ENCODE measurements at places on chromosomes 2 and 18.
A peak's percentile ranks its signal among the peaks of the same experiment; 100 is the strongest.

- no peak for DNase-seq
Measured at GRCh38 chr2:127121776-127122176, 14.8 kb upstream of the BIN1 start.

DNA sequence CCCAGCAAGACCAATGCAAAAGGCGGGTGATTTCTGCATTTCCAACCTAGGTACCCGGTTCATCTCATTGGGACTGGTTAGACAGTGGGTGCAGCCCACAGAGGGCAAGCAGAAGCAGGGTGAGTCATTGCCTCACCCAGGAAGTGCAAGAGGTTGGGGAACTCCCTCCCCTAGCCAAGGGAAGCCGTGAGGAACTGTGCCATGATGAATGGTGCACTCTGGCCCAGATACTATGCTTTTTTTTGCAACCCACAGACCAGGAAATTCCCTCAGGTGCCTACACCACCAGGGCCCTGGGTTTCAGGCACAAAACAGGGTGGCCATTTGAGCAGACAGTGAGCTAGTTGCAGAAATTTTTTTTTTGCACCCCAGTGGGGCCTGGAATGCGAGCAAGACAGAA, 662.6 kb upstream of the ACVR2A start:
- peak; percentile 22 for DNase-seq

GRCh38 chr2:129733041-129733440, 246.4 kb upstream of the RAB6C start:
- no peak for DNase-seq

DNA sequence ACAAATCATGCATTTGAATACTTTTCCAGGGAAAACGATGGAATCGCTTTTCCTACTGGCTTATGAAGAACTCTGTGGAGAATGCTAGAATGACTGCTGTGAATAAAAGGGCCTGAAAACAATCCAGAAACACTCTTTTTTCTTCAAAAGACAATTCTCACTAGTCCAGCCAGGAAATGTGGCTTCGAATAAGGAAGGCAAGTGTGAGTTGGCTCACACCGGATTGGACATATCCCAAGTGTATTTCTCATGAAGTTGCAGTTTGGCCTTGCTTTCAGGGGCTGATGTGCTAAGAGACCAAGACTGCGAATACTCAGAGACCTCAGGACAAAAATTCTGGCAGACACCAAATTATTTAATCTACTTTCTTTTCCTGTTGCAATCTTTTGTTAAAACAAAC, 54.1 kb downstream of the FIGN start:
- DNase-seq, result no peak

DNA sequence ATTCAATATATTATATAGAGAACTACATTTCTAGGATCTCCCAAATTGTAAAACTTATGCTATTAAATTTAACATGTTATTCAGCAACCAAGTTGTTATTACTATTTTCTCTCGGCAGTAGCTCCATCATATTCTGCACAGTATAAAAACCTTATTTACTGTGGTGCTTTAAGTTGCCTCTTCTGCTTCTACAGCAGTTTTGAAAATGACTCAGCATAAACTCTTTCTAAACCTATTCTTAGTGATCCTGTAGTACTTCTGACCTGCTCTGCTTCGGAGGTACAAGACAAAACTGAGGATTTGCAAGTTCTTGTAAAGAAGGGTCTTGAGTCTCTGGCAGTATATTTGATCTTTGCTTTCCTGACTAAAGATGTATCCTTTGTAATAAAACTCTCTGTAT, 567.2 kb downstream of the TMX3 start:
- no peak for DNase-seq

DNA sequence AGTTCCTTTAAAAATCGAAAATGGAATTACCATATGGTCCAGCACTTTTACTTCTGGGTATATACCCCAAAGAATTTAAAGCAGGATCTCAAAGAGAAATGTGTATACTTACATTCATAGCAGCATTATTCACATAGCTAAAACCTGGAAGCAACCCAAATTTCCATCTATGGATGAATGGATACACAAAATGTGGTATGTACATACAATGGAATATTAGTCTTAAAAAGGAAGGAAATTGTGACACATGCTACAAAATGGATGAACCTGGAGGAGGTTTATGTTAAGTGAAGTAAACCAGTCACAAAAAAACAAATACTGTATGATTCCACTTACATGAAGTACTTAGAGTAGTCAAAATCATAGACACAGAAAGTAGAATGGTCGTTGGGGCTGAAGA, 147.9 kb upstream of the LTBP1 start:
- no peak for DNase-seq

DNA sequence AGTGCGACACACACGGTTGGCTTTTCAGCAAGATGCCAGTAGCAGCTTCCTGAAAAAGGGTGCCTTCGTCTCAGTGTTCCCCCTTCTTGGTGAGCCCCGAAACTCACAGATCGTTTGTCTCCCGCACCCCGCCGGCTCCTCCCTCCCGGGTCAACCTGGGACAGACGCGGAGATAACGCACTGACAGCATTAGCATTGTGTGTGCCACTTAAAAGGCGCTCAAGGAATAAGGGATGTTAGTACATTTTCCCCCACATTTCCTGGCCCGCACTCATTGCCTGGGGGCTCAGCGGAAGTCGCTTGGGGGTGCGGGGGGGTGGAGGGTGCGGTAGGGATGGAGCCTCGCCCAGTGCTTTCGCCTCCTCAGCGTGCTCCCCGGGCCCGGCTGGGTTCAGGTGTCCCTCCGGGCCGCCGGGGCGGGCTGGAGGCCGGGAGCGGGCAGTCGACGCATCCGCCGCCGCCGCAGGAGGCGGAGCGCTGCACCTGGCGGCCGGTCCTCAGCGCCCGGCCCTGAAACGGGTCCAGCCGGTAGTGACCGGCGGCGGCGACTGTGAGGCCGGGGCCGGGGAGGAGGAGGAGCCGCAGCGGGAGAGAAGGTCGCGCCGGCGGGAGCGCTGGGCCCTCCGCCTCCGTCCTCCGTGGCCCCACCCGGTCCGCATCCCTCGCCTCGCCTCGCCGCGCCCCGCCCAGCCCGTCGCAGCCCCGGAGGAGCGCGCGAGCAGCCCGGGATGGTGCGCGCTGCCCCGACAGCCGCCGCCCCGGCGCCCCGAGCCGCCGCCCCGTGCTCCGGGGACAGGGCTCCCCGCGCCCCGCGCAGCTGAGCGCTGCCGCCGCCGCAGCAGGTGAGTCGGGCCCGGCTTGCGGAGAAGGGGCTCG, at the start of gene MFSD6:
Gene MFSD6, plus strand, starts transcription at position 694 of the 876 bp plus-strand sequence. CDS start 27,675 bp downstream, outside the sequence.
- DNase-seq, result peak; percentile 45

GRCh38 chr2:226799976-226800940, 638 bp upstream of the IRS1 start:
- DNase-seq, result no peak

GRCh38 chr18:22641958-22642357, 224.2 kb upstream of the CTAGE1 start:
- DNase-seq, result no peak

DNA sequence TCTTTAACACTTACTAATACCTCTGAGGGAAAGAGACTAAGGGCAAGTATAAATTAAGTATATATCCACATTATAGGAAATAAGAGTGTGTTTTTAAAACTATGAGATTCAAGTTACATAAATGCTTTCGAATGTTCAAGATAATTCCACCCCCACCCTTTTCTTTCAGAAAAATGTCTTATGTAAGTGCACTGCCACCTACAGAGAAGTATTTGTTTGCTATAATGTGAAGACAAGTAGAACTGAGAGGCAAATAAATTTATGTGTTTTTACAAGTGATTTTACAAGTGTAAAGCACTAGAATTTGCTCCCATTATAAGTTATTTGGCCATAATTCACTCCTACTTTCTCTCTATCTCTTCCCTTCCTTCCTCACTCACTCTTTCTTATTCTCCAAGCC, 99.9 kb upstream of the CRACDL start:
- no peak for DNase-seq

GRCh38 chr2:152694161-152694661, 23.1 kb downstream of the PRPF40A start:
- no peak for DNase-seq

GRCh38 chr2:128535953-128536352, 217.3 kb upstream of the HS6ST1 start:
- DNase-seq, result no peak

DNA sequence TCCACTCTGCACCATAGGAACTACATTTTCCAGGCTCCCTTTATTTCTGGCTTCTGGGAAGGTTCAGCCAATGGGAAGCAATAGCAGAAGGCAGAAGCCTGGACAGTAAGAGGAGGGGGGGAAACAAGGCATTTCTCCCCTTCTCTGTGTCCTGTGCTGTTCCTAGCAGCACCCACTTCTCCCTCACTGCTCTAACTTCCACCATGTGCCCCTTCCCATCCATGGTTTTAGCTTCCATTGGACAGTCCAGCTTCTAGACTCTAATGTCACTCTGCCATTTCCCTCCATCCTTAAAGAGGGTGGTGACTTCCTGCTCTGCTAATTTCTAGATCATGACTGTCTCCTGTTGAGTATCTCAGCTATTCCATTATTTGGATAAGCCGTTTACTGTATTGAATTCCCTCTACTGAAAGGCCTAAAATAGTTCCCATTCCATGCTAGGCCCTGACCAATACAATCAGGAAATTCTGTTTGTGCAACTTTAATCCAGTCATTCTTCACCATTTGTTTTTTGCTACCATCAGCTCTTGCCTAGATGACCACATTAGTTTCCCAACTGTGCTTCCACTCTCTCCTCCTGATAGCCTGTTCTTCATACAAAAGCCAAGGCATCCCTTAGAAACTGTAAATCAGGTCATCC, 20.8 kb upstream of the LYPD1 start:
- DNase-seq, result no peak

DNA sequence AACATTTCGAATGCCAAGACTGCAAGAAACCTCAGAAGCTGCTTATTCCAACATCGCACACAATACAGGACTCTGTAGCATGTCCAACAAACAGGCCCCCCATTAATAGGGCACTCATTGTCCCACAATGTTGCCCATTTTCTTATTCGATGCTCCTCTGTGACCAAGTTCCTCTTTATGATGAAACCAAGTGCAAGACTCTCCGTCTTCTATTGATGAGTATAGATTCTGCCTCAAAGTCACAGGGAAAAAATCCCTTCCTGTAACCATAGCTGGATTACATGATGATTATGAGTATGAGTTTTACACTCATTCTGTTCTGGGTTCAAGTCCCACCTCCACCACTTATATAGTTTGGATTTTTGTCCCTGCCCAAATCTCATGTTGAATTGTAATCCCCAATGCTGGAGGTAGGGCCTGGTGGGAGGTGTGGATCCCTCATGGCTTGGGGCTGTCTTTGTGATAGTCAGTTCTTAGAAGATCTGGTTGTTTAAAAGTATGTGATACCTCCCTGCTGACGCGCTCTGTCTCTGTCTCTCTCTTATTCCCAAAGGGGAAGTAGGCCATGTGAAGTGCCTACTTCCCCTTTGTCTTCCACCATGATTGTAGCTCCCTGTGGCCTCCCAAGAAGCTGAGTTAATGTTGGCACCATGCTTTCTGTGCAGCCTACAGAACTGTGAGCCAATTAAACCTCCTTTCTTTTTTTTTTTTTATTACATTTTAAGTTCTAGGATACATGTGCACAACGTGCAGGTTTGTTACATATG, 148.7 kb downstream of the OSR1 start:
- no peak for DNase-seq

GRCh38 chr2:146844226-146844990, 1000.4 kb upstream of the ACVR2A start:
- DNase-seq, result no peak

DNA sequence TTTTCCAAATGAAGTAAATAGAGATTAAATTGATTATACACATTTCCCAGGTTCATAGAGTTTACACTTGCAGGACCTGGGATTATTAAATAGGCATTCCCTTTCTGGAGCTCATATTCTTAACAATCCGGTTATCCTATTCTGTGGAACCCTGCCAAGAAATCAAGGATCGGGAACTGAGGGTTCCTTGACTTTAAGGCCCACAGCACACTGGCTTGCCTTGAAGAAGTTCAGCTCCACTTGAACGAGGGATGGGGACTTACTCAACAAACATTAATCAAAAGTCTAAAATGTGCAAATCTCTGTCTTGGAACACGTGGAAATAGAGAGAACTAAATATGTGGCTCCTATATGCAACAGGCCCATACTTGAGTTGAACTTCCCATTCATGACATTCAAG, 142.3 kb upstream of the RGPD4 start:
- no peak for DNase-seq

DNA sequence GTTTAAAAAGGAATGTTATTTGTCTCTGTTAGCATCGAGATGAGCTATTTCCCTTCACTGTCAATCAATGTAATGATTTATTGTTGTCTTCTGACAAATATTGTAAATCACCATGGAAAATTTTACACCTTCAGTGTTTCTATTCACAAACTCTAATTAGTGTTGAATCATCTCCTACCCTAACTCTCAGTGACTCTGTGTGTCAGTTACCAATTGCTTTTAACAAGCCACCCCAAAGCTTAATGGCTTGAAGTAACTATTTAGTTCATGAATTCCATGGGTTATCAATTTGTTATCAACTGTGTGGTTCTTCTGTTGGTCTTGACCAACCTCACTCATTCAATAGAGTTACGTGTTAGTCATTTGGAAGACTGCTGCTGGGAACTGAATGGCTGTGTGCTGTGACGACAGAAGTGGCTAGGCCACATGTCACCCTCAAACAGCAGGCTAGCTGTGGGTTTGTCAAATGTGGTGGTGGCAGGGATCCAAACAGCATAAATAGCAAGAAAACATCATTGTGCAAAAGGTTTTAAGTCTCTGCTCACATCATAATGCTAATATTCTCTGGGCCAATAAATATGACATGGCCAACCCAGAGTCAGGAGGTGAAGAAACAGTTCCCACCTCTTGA, 910.8 kb upstream of the CDH2 start:
- no peak for DNase-seq

DNA sequence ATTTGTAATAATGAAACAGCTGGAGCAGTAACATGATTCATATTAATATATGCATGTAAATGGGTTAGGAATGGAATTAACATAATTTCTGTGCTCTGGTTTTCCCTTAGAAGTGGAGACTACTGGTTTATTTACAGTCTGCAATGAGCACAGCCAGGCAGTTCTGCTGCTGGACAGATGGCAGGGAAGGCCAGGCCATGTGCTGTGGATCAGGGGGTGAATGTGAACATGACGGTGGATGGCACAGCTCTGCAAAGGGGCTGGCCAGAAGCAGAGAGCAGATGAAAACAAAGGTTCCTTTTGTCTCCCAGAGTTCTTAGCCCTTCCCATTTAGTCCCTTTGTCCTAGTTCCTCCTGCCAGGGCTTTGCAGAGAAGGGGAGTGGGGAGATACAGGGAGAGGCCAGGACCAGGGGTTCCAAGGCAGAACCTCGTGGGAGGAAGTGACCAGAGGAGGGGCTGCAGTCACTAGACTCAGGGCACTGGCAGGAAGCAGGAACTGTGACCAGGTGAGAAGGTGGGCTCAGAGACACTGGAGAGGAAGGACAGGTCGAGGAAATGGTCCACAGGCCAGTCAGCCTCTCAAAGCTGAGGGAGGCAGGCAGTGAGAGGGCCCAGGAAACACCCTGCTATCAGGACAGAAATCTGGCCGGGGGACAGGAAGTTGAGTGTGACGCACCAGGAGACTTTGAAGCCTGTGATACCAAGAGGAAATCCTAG, 112.9 kb upstream of the ATP8B1 start:
- DNase-seq, result no peak

- no peak for DNase-seq
Measured at GRCh38 chr2:176038694-176039093, 36.6 kb upstream of the LNPK start.

All from activated T-helper 1 cell treated with Interleukin-2 at 50 U/mL for 16 hours (primary cell).